Right lobe of liver (tissue), 6 donors: ENCODE measurements at places on chromosomes 1 and 21. TPM values are rescaled to one million over a fixed set of nuclear protein-coding genes. Genes with fewer than 3 reads are reported as not detected.

PDE9A gene
- 5.9 TPM for total RNA-seq

SLC25A34 gene
- 3.5 TPM for total RNA-seq

CSF3R gene
- 14.0 TPM for total RNA-seq

PRKCZ gene
- 10.3 TPM for total RNA-seq

FOXO6 gene
- total RNA-seq = not detected

DMBX1 gene
- total RNA-seq = not detected

DNA sequence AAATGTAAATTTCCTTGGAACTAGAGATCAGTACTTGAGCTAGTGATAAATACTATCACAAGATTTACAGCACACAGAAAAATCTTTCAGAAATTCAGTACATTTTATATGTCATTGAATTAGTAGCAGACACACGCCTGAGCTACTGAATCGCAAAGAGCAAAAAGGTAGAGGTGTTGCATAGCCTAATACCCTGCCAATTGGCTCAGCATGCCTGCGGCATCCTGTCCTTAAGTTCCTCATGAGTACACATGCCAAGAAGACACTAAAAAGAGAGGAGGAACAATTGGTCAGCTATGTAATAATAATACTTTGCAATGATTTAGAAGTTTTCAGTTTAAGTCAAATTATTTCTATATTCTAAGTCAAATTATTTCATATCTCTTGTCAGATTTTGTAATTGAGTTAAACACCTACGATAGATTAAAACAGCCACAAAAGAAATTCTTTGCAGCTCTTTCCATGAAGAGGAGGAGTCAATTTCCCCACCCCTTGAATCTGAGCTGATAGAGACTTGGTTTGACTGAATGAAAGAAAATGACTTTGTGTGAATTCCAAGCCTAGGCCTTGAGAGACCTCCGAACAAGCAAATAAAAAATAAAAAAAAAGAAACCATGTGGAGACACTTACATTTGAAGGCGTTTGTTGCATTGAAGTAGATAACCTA lies 36.2 kb upstream of the PKN2 start:
- peak overlapping the region; percentile 10 for H3K4me3 ChIP-seq
- H3K36me3 ChIP-seq = no peaks in the 10 kb centered on the region
- no peaks in the 10 kb centered on the region for H3K27me3 ChIP-seq
- no peak for DNase-seq

- H3K4me1 ChIP-seq = no peaks in the 10 kb centered on the region
- no peak overlapping the region for H3K4me3 ChIP-seq
- no peak for DNase-seq
- H3K27ac ChIP-seq = no peak overlapping the region
- no peaks in the 10 kb centered on the region for H3K27me3 ChIP-seq
- H3K36me3 ChIP-seq = no peaks in the 10 kb centered on the region
Observed at GRCh38 chr1:180482425-180483275, 19.7 kb downstream of the ACBD6 start.

GRCh38 chr1:195195423-195196057 lies 1412.7 kb downstream of the KCNT2 start:
- H3K4me1 ChIP-seq = no peaks in the 10 kb centered on the region
- H3K4me3 ChIP-seq = no peak overlapping the region
- no peaks in the 10 kb centered on the region for H3K27me3 ChIP-seq
- no peak for DNase-seq

DNA sequence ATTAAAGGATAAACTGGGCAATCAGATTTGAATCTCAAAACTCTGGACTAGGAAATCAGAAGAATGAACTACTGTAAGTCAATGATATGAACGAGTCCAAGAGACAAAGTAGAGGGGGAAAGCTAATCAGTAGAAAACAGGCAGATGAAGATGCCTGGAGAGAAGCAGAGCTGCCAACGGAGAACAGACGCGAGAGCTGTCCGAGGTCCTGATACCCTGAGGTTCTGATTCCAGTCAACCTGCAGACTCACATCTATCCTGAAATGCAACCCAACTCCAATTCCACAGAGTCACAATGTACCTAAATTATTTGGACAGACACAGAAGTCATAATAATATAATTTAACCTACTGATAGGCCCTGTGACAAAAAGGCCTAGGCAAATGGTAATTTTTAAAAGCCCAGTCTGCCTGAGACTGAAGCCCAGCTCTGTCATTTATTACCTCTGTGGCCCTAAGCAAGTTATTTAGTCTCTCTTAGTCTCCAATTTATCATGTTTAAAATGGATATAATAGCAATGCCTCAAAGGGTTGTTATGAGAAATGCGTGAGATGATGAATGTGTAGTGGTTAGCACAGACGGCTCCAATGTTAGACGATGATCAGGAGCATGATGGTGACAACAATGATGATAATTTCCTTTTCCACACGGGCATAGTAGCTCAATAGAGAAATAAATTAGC lies 33.4 kb downstream of the RGS7 start:
- H3K4me3 ChIP-seq = no peak overlapping the region
- DNase-seq = no peak
- H3K36me3 ChIP-seq = no peaks in the 10 kb centered on the region
- H3K27me3 ChIP-seq = no peaks in the 10 kb centered on the region

- H3K27ac ChIP-seq = no peak overlapping the region
- peaks cover 89% of the 10 kb centered on the region for H3K36me3 ChIP-seq
- H3K4me3 ChIP-seq = no peak overlapping the region
Observed at GRCh38 chr1:39753132-39754025, 14.7 kb downstream of the PPIE start.

DNA sequence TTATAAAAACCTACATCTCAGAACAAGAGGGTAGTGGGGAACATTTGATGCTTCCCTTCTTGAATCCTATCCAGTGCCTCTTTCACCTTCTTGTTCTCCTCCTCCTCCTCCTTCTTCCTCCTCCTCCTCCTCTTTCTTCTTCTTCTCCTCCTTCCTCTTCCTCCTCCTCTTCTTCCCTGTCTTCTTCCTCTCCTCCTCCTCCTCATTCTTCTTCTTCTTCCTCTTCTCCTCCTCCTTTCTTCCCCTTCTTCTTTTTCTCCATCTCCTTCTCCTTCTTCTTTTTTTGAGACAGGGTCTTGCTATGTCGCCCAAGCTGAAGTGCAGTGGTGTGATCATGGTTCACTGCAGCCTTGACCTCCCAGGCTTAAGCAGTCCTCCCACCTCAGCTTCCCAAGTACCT lies 31.9 kb downstream of the SLC35F3 start:
- no peaks in the 10 kb centered on the region for H3K4me1 ChIP-seq
- no peak overlapping the region for H3K4me3 ChIP-seq
- DNase-seq = no peak
- no peak overlapping the region for H3K27ac ChIP-seq

DNA sequence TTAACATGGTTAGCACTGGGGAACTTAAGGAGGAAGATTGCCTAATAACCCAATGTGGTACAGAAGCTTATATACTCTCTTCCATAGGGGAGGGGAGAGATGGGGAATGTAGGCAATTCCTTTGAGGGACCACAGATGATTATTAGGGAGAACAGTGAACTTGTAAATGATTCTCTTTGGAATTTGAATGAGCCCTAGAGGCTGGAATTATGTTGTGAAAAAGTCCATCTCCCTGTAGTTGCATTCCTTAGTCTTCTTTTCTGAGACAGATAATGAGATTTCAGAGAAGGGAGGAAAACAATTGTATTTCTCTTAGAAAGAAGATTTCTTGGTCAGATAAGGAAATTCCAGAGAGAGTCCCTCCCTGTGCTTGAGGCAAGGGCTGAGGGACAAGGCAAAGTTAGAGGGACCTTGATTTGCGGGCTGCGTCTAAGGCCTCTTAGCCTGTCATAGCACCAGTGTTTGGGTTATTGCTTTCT lies 89.0 kb upstream of the HMCN1 start:
- peaks cover 15% of the 10 kb centered on the region for H3K4me1 ChIP-seq
- H3K27me3 ChIP-seq = no peaks in the 10 kb centered on the region
- no peaks in the 10 kb centered on the region for H3K36me3 ChIP-seq
- DNase-seq = no peak
- H3K27ac ChIP-seq = no peak overlapping the region
- no peak overlapping the region for H3K4me3 ChIP-seq

- no peak for DNase-seq
- no peaks in the 10 kb centered on the region for H3K36me3 ChIP-seq
- no peak overlapping the region for H3K4me3 ChIP-seq
- H3K27me3 ChIP-seq = no peaks in the 10 kb centered on the region
- peak overlapping the region; percentile 12 for H3K27ac ChIP-seq
Observed at GRCh38 chr21:21200103-21200938, 202.1 kb downstream of the NCAM2 start.

- no peaks in the 10 kb centered on the region for H3K4me1 ChIP-seq
- H3K4me3 ChIP-seq = peak overlapping the region; percentile 87
- H3K27me3 ChIP-seq = no peaks in the 10 kb centered on the region
- H3K36me3 ChIP-seq = peaks cover 3% of the 10 kb centered on the region
- H3K27ac ChIP-seq = peak overlapping the region; percentile 100
- peak; percentile 33 for DNase-seq
Observed at GRCh38 chr1:244865028-244865371, 657 bp upstream of the HNRNPU start.

GRCh38 chr1:237013608-237014007 lies 9.4 kb upstream of the MT1HL1 start:
- H3K36me3 ChIP-seq = no peaks in the 10 kb centered on the region
- H3K27me3 ChIP-seq = no peaks in the 10 kb centered on the region
- H3K4me1 ChIP-seq = no peaks in the 10 kb centered on the region
- no peak overlapping the region for H3K4me3 ChIP-seq
- no peak overlapping the region for H3K27ac ChIP-seq
- DNase-seq = no peak

GRCh38 chr1:9420835-9421532 lies 118.3 kb upstream of the SLC25A33 start:
- DNase-seq = no peak
- no peaks in the 10 kb centered on the region for H3K36me3 ChIP-seq
- H3K4me1 ChIP-seq = no peaks in the 10 kb centered on the region
- H3K4me3 ChIP-seq = no peak overlapping the region
- H3K27ac ChIP-seq = no peak overlapping the region
- H3K27me3 ChIP-seq = no peaks in the 10 kb centered on the region

DNA sequence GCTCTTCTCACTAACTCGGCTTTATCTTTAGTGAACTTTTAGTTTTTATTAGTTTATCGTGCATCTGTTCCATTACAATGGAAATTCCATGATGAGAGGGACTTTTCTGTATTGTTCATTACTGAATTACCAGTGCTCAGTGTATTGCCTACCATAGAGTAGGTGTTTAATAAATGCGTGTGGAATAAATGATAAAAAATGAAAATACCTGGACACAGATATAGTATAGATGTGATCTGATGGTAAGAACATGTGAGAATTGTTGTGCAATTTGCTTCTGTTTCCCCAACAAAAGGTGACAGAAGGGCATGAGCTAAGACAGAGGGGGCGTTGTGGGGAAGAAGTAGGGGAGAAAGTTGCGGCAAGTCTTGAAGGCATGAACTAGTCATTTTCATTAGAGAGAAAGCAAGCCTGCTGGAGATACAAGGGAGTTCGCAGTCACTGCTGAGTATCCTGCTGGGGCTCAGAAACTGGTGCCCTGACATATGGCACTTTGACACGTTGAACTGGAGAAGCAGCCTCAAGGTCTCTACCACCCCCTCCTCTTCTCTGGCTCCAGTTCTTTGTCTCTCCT lies 5.6 kb upstream of the COG2 start:
- peaks cover 13% of the 10 kb centered on the region for H3K4me1 ChIP-seq
- DNase-seq = no peak
- no peaks in the 10 kb centered on the region for H3K36me3 ChIP-seq
- H3K27me3 ChIP-seq = no peaks in the 10 kb centered on the region
- no peak overlapping the region for H3K27ac ChIP-seq
- no peak overlapping the region for H3K4me3 ChIP-seq

DNA sequence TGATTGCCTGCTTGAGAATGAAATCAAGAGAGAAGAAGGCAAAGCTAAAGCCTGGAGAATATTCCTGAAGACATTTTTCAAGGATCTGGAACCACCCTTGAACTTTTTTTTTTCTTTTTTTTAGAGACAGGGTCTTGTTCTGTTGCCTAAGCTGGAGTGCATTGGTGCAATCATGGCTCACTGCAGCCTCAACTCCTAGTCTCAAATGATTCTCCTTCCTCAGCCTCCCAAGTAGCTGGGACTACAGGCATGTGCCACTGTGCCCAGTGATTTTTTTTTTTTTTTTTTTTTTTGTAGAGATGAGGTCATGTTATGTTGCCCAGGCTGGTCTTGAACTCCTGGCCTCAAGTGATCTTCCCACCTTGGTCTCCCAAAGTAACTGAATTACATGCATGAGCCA lies 22.2 kb upstream of the IRF2BP2 start:
- DNase-seq = no peak
- no peak overlapping the region for H3K27ac ChIP-seq
- H3K4me3 ChIP-seq = no peak overlapping the region
- H3K36me3 ChIP-seq = no peaks in the 10 kb centered on the region

DNA sequence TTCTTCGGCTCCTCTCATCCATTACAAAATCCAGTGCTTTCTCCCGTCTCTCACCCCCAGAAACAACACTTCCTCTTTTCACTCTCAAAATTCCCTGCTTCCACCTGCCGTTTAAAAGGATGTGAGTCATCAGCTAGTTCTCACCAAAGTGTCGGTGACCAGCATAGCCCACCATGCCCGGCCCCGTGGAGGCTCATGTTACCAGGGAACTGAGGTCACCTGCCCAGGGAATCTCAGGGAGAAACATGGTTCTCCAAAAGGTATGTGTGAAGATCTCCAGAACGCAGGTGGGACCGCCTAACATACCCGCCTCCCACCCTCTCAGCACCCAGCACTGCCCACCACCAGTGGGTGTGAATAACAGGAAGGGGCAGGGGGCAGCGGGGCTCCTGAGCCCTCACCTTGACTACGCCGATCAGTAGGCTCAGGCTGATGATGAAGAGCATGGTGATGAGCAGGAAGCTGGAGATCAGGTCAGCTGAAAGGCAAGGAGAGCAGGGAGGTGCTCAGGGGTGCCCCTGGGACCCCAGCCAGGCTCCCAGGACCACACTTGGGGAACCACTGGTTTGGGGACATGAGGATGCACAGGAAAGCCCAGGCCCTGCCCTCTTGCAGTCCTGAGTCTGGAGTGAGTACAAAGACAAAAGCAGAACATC lies 16.2 kb downstream of the LAPTM5 start:
- H3K4me3 ChIP-seq = no peak overlapping the region
- no peaks in the 10 kb centered on the region for H3K36me3 ChIP-seq
- DNase-seq = no peak
- H3K4me1 ChIP-seq = no peaks in the 10 kb centered on the region
- H3K27me3 ChIP-seq = no peaks in the 10 kb centered on the region
- no peak overlapping the region for H3K27ac ChIP-seq

- peak overlapping the region; percentile 84 for H3K27ac ChIP-seq
- DNase-seq = no peak
- no peaks in the 10 kb centered on the region for H3K4me1 ChIP-seq
- no peaks in the 10 kb centered on the region for H3K36me3 ChIP-seq
Observed at GRCh38 chr1:65476327-65476726, 55.9 kb downstream of the LEPR start.

- no peak overlapping the region for H3K27ac ChIP-seq
- no peak overlapping the region for H3K4me3 ChIP-seq
- no peak for DNase-seq
- no peaks in the 10 kb centered on the region for H3K27me3 ChIP-seq
- H3K4me1 ChIP-seq = no peaks in the 10 kb centered on the region
- H3K36me3 ChIP-seq = no peaks in the 10 kb centered on the region
Observed at GRCh38 chr21:41466024-41466820, 40.2 kb downstream of the MX1 start.
